ENCODE measurements at places on chromosomes 7 and 10.

DNA sequence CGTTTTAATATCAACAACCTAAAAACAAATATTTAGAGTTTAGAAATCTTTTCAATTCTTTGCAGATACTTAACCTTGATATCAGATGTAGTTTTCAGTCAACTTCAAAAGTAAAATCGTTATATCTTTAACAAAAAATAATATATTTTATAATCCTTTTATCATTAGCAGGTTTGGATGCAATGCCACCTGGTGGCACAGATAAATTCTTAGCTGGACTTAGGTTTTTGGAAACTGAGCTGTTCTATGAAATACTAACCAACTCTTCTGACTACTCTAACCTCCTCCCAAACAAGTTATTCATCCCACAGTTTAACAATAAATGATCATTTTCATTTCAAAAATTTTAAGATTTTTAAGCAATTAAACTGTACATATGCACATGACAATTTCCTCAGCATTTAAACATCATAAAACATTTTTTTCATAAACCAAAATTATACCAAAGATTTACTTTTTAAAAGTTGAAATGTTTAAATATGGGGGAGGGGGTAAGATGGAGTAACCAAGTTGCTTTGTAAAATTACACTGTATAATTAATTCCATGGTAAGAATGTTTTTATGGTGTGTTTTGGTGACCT, 56.9 kb downstream of the HIBADH start:
- peak; percentile 15 for DNase-seq

DNA sequence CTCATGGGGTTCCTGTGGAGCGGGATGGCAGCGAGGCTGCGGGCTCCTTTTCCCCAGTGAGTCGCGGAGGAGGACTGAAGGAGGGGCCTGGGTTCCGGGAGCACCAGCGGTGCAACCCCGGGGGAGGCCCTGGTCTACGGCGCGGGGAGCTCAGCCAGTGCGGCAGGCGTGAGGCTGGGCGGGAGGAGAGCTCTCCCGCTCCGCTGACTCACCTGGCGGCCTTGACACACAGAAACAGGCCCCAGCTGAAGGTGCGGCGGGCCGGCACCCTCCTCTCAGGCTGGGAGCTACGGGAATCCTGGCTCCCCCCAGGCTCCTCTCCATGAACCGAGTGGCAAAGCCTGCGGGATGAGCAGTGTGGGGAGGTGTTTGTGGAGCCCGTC, 6.8 kb upstream of the NOM1 start:
- no peak for DNase-seq

- peak; percentile 36 for DNase-seq
Measured at GRCh38 chr7:129169171-129169671, 19.2 kb upstream of the SMO start.

DNA sequence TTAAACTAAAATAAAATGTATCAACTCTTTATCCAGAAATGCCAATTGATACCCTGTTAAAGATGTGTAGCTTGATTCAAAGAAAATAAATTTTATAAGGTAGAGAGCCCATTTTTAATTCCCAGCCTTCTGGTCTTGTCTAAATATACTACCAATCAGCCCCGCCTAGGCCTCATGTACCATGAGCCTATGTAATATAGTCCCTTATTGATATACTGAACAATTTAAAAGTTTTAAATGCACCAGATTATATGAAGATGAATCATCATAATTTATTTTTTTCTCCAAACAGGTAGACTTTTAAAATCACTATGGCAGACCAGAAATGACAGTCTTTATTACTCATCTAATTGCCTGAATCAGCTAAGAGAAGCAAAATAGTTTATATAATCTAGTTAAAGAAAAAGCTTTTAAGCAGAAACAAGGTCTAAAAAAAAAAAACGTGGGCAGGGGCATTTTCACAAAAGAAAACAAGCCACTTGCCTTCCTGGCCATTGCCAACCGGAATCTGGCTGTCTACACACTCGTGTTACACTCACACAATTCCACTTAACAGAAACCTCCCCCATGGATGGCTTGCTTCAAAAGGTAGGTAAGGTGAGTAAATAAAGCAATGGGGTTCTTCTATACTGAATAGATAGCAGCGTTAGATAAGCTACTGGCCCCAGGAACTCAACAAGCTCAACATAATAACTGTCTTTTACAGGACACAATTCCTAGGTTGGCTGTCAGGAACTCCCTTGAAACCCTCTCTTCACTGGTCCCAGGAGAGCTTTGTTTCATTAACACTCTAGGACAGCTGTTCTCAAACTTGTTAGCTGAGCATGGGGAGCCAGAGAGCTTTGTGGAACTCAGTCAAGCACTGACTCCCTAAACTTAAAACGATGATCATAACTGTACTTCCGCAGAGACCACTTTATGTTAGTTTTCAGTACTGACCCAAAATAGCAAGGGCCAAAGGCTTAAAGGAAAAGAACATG, 37.2 kb downstream of the RAPGEF5 start:
- no peak for DNase-seq

DNA sequence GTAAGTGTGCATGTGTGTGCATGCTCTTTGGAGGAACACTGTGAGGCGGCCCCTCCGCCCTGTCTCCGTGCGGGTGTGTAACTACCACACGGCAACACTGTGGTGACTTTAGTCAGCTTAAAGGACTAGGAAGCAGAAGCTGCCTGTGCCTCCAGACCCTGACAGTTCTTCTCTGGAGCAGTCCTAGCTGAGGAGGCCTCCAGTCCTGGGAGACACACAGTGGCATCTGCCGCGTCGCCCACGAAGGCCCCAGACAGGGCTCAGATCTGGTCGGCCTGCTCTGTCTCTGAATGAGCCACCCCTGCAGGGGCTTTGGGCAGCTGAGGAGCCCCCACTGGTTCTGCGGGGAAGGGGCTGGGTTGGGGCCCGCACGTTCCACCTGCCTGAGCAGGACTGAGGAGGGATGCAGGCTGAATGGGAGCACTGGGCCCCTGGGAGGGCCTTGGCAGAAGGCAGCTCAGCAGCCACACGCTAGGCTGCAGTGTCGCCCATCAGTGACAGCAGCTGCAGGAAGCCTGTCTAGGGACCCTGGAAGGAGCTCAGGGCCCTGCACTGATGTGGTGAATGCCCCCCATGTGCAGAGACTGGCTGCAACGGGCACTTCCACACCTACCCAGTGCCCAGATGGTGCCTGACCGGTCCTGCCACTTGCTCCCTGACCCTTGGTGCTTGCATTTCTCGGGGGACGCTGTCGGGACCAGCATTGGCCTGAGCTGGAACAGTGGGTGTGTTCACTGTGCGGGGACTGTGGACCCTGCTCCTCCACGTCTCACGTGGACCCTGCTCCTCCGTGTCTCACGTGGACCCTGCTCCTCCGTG, 27.3 kb upstream of the KNDC1 start:
- no peak for DNase-seq

DNA sequence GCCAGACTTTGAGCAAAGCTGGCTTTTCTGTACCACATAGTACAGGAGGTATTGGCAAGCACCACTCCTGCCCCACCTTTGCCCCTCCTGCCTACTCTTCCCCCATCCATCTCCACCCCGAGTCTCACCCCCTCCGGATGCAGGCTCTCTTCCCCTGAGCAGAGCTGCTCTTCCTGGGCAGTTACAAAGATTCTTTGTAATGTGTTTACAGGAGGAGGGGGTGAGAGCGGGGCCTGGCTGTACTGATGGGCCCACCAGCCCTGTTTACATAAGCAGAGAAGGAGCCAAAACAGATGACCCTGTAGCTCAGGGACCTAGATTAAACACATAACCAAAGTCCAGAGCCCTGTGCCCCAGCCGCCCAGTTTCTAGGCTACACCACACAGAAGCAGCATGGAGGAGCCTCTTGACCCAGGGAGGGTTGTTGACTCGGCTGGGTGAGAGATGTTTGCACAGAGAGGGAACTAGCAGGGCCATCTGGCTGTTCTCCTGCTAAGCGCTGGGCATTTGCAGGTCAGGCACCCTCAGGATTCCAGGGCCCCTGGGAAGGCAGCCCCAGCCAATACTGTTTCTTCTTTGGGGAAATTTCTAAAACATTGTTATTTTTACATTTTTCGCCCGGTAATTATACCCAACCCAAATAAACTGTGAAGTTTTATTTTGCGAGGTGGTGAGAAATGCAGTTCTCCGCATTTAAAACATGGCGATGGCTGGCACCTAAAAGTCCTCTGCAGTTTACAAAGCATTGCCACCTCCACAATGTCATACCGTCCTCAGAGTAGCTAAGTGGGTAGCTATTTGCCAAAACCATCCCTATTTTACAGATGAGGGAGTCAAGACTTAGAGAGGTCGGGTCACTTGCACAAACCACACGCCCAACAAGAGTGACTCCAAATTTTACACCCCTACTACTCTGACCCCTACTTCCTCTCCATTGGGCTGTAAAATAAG, 11.4 kb upstream of the ZKSCAN1 start:
- DNase-seq: no peak

GRCh38 chr10:83522881-83523386, 616.4 kb upstream of the GHITM start:
- DNase-seq: peak; percentile 98

DNA sequence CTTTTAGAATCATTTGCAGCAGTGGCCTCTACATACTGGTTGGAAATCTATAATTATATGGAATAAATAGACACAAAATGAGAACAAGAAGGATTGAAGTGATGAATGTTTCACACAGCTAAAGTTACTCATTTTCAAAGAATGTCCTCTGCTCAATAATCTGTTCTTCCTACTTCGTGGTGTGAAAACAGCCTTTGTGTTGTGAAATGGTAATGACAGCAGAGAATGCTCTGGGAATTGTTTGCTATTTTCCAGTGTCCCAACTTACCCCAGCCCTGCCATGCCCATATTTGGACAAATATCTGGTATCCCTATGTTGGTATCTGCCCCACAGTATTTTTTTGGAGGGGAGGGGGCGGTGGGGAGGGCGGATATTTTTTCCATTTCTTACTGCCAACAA, 130.4 kb downstream of the GLI3 start:
- DNase-seq: no peak

DNA sequence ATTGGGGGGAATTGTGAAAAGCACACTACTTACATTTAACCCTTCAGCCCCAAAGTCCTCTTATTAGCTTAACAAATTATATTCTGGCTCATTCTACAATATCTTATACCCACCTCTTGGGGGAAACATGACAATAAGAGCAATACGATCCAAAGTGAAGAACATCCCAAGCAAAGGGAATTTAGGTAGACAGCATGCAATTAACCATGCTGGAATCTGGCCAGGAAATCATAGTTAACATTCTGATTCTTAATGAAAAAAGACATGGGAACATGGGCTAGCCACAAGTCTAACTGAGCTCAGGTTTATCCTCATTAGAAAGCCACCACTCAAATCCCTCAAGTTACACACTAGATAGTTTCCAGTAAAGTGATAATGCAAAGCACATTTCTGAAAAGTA, 241.9 kb upstream of the SLC26A5 start:
- no peak for DNase-seq

DNA sequence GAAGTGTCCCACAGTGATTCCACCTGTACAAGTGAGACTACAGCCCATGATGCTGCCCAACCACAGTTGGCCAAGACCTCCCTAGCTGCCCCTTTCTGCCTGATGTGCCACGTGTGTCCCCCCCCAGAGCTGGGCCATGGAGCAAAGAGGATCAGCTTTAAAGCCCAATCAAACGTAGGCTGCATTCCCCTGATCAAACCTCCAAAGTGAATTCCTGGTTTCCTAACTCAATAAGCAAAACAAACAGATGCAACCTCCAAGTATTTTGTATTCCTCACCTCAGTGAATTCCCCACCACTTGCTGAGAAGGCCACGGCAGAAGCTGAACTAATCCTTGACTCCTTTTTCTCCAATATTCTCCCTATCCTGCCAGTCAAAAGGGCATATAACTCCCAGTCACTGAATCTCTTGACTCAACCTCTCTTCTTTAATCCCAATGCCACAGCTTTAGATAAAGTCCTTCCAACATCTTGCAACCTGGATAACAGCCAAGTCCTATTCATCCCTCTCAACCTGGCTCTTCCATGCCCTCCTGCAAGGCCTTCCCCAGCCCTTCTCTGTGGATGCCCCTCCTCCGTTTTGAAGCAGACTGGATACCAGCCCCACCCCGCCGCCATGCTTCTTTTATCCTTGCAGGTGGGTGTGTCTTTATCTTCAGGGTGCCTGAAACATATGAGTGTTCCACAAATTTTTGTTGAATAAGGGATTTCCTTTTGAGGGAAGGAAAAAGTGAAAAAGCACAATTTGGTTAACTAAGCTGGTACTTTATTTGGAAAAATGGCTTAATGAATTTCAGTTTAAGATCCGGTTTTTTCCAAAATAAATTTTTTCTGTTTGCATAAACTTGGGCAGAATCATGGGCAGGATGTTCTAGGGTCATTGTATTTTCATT, 285.2 kb upstream of the MKLN1 start:
- no peak for DNase-seq

- peak; percentile 56 for DNase-seq
Measured at GRCh38 chr10:71725998-71726579, 6.5 kb upstream of the C10orf105 start.

- no peak for DNase-seq
Measured at GRCh38 chr7:133040674-133041073, 41.2 kb downstream of the CHCHD3 start.

DNA sequence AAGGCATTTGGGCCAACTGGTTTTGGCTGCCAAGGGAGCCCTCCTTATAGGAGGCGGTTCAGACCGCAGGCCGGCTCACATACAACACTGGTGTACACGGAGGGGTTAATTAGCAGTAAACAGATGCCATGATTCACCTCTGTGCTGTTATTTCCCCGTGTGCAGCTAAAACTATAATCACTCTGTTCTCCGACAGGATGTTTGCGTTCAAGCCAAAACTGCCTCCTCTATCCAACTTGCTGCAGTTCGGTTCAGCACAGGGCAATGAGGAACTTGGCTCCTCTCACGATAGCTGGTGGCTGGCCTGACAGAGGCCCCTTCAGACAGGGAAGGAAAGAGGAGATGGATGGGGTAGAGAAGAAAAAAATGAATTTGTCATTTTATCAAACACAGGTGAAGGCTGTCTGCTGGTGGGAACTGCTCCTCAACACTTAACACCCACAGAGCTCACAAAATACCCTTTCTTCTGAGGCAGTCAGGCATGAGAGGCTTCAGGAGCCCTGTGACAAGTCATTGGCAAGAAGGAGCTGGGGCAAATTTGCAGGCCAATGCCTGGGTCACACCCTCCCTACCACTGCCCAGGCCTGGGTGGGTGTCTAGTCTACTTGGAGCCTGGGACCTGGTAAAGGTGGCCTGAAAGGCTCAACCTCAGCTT, 24.0 kb downstream of the KCNMA1 start:
- DNase-seq: peak; percentile 49

GRCh38 chr10:29962166-29962850, 97.1 kb downstream of the JCAD start:
- no peak for DNase-seq

GRCh38 chr10:51488766-51489408, 210.5 kb downstream of the CSTF2T start:
- no peak for DNase-seq
